NB4 (cell line): ENCODE measurements at places on chromosomes 7 and 10.
A peak's percentile ranks its signal among the peaks of the same experiment; 100 is the strongest.

DNA sequence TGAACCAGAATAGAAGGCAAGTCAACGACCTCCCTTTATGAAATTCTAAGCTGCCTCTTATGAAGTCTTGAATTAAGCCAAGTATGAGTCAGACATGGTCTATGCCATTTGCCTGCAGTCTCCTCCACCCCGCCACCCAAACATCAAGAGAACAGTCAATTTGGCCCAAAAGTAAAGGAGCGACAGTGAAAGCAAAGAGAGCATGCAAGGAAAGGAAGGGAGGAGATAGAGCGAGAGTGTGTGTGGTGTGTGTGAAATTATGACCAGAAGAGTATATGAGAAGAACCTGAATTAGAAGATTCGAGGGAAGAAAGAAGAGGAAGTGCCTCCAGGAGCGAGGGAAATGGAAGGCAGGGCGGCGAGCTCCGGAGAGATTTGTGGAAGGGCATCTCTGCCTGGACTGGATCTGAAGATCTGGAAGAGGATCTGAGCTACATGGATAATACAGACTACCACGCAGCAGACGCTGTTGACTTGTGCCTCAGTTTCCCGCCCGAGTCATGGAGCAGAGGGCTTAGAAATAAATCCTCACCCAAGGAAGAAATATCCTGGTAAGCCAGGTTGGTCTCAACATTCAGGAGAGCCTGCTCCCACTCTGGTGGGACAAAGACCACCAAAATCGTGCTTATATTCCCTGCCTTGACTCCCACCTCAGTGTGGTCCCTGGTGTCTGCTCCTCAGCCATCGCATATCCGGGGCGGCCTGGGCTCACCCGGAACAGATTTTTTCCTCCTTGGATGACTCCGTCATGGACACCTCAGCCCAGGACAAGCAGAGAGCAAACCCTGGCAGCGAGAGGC, 459 bp downstream of the ZDHHC6 start:
- peak; percentile 59 for DNase-seq

- DNase-seq, result no peak
These were observed 22.6 kb upstream of the TSPAN13 start for GRCh38 chr7:16730937-16731336.

GRCh38 chr7:95632609-95633008, 36.3 kb upstream of the PDK4 start:
- no peak for DNase-seq

DNA sequence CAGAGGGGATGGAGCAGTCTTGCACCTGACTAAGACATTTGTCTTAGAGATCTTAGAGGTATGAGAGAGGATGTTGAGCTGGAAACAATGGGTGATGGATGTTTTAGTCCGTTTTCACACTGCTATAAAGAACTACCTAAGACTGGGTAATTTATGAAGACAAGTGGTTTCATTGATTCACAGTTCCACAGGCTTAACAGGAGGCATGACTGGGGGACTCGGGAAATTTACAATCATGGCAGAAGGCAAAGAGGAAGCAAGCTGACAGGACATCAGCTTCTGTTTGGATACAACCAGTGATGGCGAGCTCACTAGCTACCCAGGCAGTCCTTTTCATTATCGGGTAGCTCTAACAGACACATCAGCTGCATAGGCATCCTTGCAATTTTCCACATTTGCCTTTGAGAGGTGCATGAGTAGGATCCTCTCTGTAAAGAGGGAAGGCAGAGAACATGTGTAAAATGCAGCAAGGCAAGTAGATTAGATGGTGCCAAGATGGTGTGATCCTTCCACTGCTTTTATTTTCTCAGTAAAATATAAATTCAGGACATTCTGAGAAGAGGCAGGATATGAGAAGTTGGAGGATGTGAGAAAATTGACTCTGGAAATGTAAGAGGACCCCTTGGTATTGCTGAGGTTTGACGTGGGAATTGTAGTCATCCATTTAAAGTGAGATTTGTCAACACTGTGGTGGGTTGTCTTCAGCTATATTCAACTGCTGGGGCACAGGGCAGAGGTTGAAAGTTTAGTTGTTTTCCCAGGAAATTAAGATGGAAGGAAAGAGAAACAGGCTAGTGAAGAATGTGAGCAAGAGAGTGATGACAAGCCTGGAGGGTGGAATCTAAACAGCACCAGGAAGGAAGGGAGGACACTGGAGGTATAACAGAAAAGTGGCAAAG, 1140.0 kb upstream of the AUTS2 start:
- no peak for DNase-seq

GRCh38 chr7:130611218-130611617, 57.3 kb downstream of the COPG2 start:
- no peak for DNase-seq

- no peak for DNase-seq
These were observed 36.4 kb upstream of the WAC start for GRCh38 chr10:28496481-28496961.

DNA sequence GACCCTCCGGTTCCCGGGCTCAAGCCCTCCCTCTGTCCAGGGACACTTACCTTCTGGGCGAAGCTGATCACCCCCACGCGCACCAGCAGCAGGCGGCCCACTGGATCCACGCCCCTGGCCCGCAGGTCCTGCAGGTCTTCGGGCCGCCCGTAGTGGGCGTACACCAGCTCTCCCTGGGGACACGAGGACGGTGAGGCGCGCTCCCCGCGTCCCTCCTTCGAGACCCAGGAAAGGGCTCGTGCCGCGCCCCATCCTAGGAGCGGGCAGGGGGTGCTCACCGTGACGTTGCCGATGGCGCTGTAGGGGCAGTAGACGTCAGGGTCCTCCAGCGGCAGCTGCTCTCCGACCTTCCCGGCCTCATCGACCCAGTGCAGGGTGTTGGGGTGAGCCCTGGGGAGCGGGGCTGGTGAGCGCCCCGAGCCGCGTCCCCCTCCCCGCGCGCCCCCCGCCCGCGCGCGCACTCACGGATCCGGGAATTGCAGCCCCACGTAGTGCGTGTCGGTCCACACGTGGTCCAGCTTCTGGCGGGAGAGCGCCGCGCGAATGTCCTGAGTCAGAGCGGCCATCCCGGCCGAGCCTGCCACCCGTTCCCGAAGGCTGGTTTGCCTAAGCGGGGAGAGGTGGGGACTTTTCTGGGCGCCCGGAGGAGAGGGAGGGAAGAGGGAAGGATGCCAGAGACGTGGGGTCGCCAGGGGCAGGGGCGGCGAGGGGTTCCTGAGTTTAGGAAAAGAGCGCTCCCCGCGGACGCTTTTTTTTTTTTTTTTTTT, 8.2 kb downstream of the TFR2 start:
- DNase-seq, result peak; percentile 66

DNA sequence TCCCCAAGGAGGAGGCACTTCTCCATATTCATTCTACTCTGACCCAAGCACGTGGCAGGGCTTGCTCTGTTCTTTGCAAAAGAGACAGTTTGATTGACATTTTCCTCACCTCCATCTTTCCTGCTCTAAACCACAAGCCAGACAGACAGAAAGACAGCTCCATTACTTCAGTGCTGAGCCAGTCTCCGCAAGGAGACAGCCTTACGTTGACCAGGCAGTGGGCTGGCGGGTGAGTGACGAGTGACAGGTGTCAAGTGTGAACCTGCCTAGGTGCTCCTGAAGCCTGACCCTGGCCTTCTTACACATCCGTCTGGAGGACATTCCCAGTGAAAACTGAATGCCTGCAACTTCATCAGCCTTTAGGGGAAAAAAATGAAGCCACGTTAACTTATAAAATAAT, 314.6 kb downstream of the TNS3 start:
- DNase-seq, result no peak

DNA sequence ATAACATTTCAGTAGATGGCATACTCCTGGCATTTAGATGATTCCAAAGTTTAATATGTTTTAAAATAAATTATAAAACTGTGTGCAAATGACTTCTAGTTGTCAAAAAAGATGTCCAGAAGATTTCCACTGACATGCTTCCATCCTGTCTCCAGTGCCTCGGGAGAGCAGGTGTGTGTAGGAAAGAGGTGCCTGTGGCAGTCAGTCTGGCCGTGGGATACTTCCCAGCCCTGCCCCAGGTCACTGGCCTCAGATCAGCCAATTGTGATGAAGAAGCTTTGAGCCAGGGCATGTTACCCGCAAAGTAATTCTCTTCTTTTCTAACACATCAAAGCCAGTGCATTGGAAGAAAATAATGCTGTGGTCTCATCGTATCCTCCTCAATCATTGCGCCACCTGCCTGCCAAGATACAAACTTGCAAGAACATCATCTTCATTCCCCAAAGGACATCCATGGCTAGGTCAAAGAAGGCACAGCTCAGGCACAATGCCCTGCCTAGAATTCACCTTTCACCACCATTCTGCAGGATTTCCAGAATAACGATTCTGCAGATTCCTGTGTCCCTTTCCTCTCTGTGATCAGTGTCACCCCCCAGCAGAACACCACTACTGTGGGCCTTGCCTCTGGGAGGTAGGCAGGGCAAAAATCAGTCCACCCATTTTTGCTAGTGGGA, 6.3 kb upstream of the KCNMA1 start:
- DNase-seq, result peak; percentile 77

GRCh38 chr10:133275684-133276092, 980 bp downstream of the ADAM8 start:
- peak; percentile 67 for DNase-seq

GRCh38 chr10:113041324-113041723, 91.3 kb downstream of the TCF7L2 start:
- DNase-seq, result no peak

GRCh38 chr7:128912281-128912680, 1.8 kb upstream of the KCP start:
- no peak for DNase-seq

GRCh38 chr7:89738549-89738948, 415.7 kb upstream of the STEAP1 start:
- no peak for DNase-seq

DNA sequence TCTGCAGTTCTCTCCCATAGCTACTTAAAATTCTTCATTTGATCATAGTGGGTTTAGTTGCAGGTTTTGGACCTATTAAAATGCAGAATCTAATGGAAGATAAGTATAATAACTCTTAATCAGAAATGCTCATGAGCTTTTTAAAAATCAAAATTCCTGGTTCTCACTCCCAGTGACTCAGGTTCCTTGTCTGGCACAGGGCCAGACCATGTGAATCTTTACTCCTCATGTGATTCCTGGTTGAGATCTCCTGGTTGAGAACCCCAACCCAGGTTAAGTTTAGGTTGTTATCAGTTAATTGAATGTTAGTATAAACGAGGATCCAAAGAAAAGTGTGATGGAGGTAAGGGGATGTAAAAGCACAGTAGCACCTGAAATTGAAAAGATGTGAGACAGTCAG, 17.5 kb upstream of the TRUB1 start:
- no peak for DNase-seq

DNA sequence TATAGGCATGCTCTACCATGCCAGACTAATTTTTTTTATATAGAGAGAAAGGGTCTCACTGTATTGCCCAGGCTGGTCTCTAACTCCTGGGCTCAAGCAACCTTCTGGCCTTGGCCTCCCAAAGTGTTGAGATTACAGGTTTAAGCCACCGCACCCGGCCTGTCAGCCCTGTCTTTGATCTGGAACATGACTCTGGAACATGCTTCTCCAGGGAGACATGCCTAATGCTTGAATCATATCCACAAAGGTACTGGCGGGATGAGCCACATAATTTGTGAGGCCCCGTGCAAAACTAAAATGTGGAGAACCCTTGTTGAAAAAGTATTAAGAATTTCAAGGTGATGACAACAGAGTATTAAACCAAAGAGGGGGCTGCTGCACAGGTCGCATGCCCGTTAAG, 282.8 kb downstream of the ARHGAP12 start:
- no peak for DNase-seq

- peak; percentile 25 for DNase-seq
These were observed 31.4 kb upstream of the BTBD16 start for GRCh38 chr10:122239578-122240257.

GRCh38 chr7:32506266-32507054, 11.2 kb downstream of the AVL9 start:
- peak; percentile 88 for DNase-seq

DNA sequence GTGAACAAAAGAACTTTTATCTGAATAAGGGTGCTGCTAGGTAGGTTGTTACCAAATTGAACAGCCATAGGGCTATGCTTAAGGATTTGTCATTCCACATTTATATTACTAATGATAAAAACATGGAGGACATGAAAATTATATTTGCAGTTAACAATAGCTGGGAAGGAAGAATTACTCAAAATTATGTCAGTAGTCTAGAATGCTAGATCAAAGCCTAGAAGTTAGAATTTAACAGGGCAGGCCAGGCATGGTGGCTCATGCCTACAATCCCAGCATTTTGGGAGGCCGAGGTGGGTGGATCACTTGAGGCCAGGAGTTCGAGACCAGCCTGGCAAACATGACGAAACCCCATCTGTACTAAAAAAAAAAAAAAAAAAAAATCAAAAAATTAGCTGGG, 9.4 kb downstream of the STK17A start:
- DNase-seq, result no peak

- DNase-seq, result no peak
These were observed 15.9 kb upstream of the C10orf53 start for GRCh38 chr10:49663596-49663995.

DNA sequence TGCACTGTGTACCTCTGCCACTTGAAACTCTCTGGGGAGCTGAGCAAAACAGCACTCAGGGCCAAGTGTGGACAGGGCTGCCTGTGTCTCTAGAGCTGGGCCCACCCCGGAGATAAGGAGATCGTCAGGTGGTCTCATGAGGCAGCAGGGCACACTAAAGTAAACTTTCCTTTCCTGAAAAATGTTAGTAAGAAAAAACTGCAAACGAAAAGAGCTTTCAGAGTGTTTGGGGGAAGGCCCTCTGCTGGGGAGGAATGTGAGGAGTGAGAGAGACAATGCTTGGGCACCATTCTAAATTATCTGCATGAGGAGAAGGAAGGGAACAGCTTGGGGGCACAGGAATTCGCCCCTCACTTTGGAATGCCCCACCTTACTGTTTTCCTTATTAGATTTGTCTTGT, 127.7 kb downstream of the ATXN7L1 start:
- DNase-seq, result no peak

DNA sequence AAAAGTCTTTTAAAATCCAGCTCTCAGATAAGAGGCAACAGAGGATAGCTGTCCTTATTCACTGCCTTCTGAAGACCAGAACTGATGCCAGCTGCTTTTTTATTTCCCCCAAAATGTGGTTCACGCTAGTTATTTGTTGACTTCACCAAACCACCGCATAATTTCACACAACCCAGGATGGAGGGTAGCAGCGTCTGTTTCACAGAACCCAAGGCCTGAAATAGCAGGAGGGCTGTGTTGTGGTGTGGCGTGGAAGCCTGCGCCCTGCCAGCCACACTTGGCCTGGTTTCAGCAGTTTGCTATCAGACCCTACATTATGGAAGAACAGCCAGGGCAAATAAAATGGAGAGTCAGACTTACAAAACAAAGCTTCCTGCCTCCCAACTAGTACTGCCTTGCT, 155.4 kb downstream of the DYNC1I1 start:
- no peak for DNase-seq
